ENCODE measurements at places on chromosomes 3 and 15. TPM values are rescaled to one million over a fixed set of nuclear protein-coding genes. Genes with fewer than 3 reads are reported as not detected.
A peak's percentile ranks its signal among the peaks of the same experiment; 100 is the strongest.

- no peak for ATAC-seq
Observed at GRCh38 chr15:57505056-57505715, 86.5 kb upstream of the MYZAP start.

- ATAC-seq = no peak
Observed at GRCh38 chr3:194376241-194376560, 6.7 kb upstream of the LRRC15 start.

DNA sequence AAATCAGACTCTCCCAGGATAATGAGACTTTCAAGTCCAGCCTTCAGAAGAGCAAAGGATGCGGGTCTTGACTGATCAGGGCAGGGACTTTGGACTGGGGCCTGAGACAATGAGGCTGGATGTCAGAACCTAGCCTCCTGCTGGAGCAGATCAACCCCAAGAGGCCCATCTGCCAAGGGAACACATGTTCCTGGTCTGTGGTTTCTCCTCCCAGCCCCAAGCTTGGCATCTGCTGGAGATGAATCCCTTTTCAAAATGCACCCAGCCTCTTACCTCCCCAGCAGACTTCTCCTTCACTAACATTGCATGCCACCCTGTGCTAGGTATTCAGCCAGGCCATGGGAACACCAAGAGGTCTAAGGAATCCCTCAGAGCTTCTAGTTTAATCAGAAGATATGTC is 43.7 kb upstream of the MFGE8 start:
- no peak for ATAC-seq

DNA sequence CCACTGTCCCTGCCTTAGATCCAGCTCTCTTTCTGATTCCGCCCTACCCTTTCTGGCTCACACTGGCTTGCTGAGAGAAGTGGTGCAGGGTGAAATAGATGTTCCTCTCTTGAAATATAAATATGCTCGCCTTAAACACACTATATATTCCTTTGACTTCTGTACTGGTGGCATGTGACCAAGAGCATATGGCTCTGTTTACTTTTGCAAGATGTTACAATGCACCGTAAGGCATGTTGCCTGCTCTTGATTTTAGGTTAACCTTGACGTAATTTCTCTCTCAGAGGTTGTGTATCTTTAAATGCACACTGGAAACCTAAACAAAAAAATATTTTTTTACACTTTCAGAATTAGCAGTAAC is 749 bp downstream of the RSRC1 start:
- ATAC-seq = no peak

DNA sequence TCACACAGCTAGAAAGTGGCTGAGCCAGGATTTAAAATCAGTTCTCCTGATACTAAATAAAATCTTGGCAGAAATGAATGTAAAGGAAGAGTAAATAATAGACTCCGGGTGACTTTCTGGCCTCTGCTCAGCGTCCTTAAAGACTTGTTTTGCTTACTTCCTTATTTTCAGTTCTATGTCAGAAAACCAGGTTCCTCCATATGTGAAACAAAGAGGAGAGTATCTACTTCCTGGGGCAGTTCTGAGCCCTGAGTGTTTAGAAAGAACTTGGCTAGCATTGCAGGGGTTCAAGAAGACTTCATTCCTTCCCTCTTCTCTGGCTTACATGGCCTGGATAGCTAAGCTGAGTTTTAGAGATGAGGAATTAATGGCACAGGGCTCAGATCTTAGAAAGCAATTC is 222.8 kb upstream of the TLE3 start:
- ATAC-seq = no peak

GRCh38 chr3:137946356-137946973 is 63.5 kb upstream of the CLDN18 start:
- no peak for ATAC-seq

GRCh38 chr3:79339846-79340245 is 428.0 kb downstream of the ROBO1 start:
- ATAC-seq = no peak

GRCh38 chr3:133831966-133832801 is 26.6 kb downstream of the SRPRB start:
- ATAC-seq = no peak

DNA sequence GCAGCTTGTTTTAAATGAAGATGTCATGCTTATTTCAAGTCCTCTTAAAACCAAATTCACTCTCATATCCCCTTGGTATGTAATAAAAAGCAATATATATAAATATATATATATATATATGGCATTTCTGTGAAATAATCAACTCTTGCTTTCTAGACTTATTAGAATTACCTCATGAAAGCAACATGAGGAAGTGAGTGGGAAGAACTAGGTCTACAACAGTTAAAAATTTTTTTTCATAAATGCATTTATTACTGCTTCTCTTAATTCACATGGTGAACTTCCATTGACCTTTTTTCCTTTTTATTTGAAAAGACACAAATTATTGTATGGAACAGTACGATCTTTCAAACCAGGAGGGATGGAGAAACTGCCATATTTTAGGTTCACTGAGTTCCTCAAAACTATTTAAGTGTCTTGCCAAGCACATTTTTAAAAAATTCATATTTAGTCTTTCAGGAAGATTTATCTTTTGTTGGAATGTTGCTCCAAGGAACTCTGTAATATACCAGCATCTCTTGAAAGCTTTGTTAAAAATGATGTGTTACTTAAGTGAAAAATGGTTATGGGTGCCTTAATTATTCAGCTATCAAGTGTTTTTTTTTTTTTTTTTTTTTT is 185.2 kb downstream of the GHSR start:
- no peak for ATAC-seq

DNA sequence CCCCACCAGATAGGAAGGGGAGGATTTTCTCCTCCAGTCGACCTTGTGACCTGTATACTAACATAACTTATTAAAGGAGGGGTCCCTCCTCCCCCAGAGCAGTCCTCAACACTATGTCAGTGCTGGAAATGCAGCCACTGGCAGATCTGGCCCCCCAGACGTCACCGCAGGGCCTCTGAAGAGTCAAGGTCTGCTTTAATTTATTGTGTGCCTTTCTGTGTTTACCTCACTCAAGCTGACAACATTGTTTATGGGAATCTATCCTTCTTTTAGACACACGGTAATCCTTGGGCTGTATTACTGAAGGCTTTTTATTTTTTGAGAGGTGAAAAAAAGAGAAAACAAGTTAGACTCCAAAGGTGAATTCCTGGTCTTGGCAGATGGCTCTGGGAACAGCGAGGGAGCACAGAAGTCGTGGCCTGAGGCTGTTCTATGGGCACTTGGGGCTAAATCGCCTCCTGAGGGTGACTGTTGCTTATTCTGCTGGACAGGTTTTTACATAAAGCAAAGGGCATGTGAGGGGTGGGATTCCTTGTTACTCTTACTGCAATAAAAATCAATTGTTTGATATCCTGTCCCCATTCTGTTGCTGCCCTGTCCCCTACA is 13.5 kb upstream of the NR2C2 start:
- ATAC-seq = peak; percentile 67

GRCh38 chr3:141388823-141389621 is 20.7 kb downstream of the ZBTB38 start:
- no peak for ATAC-seq

GRCh38 chr3:9143184-9143583 is 106.3 kb downstream of the SRGAP3 start:
- no peak for ATAC-seq

GRCh38 chr3:5160940-5161858 is 26.3 kb upstream of the EDEM1 start:
- no peak for ATAC-seq

Gene CCK
- not detected for total RNA-seq

Gene KBTBD13
- not detected for total RNA-seq
